Mesothelial cell of epicardium (in vitro differentiated cells): ENCODE measurements at places on chromosomes 3 and 15. TPM values are rescaled to one million over a fixed set of nuclear protein-coding genes. Genes with fewer than 3 reads are reported as not detected.

GRCh38 chr3:98390366-98390765 is at the start of gene OR5K3:
TSS of gene OR5K3 (plus strand) at chr3:98390666. CDS start at chr3:98390666, 0 bp downstream.
- H3K27me3 ChIP-seq = peaks cover 12% of the 10 kb centered on the region
- no peak for DNase-seq
- H3K4me3 ChIP-seq = no peak within 1 kb of the TSS
- no peak within 1 kb of the TSS for H3K27ac ChIP-seq
- H3K4me1 ChIP-seq = no peaks in the 10 kb centered on the region
- no peaks in the 10 kb centered on the region for H3K36me3 ChIP-seq

DNA sequence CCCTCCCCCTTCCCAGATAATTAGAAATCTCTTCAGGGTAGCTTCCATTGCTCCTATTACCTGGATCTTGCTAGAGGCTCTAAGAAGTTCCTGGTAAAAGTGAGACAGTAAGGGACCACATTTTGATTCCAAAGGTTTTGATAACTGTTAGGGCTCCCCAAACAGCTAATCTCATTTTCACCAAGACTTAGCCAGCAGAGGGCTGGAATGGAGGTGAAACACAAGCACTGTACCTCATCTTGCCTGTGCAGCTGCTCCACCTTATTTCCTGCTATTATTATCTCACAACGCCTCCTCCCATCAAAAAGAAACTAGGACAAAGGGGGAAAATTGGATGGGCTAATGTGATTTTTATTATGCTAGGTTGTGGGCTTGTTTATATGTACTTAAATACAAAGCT is 7.3 kb downstream of the SETD5 start:
- no peaks in the 10 kb centered on the region for H3K27me3 ChIP-seq
- peaks cover 57% of the 10 kb centered on the region for H3K4me1 ChIP-seq
- no peak for DNase-seq
- no peak overlapping the region for H3K4me3 ChIP-seq

GRCh38 chr3:195236801-195237570 is 34.0 kb downstream of the XXYLT1 start:
- H3K36me3 ChIP-seq = peaks cover 34% of the 10 kb centered on the region
- peaks cover 22% of the 10 kb centered on the region for H3K4me1 ChIP-seq
- no peak overlapping the region for H3K27ac ChIP-seq
- peak; percentile 5 for DNase-seq
- no peak overlapping the region for H3K4me3 ChIP-seq
- H3K27me3 ChIP-seq = no peaks in the 10 kb centered on the region

GRCh38 chr3:12911881-12912415 is 70.6 kb upstream of the RPL32 start:
- no peak for DNase-seq
- no peak overlapping the region for H3K27ac ChIP-seq
- H3K27me3 ChIP-seq = no peaks in the 10 kb centered on the region
- no peak overlapping the region for H3K4me3 ChIP-seq
- peaks cover 6% of the 10 kb centered on the region for H3K36me3 ChIP-seq

The LRRC34 gene
- total RNA-seq = 4.3 to 5.3 TPM (median 5.1 TPM) in 3 replicates
